Naive thymus-derived CD4-positive, alpha-beta T cell (primary cell): ENCODE measurements at places on chromosomes 2 and 18. TPM values are rescaled to one million over a fixed set of nuclear protein-coding genes. Genes with fewer than 3 reads are reported as not detected.

The NYAP2 gene
- total RNA-seq = not detected

The CCDC68 gene
- not detected for total RNA-seq

The EXOC6B gene
- total RNA-seq = 21.9 TPM

The SAG gene
- total RNA-seq = not detected

The HYCC2 gene
- total RNA-seq = 34.8 TPM

The MBD1 gene
- total RNA-seq = 97.5 TPM

The PDIA6 gene
- 165 and 173 TPM in 2 replicates for total RNA-seq

The LRRTM4 gene
- total RNA-seq = not detected

The COL5A2 gene
- 0.98 TPM for total RNA-seq

The PCARE gene
- total RNA-seq = not detected

The TMEM163 gene
- 0.21 TPM for total RNA-seq

The LRATD1 gene
- not detected for total RNA-seq

The GCG gene
- total RNA-seq = not detected

The CRYGC gene
- total RNA-seq = not detected

The ITGA6 gene
- total RNA-seq = 13.1 and 14.0 TPM in 2 replicates

The BCL2 gene
- total RNA-seq = 38.3 TPM

The NBEAL1 gene
- 12.6 TPM for total RNA-seq

GRCh38 chr2:88329815-88330603, 122.5 kb downstream of the FOXI3 start:
- DNase-seq = no peak

GRCh38 chr2:68316111-68316510, 3.6 kb downstream of the CNRIP1 start:
- DNase-seq = no peak

- DNase-seq = peak; percentile 54
Observed at GRCh38 chr2:43224571-43225092, 1.8 kb downstream of the ZFP36L2 start.

DNA sequence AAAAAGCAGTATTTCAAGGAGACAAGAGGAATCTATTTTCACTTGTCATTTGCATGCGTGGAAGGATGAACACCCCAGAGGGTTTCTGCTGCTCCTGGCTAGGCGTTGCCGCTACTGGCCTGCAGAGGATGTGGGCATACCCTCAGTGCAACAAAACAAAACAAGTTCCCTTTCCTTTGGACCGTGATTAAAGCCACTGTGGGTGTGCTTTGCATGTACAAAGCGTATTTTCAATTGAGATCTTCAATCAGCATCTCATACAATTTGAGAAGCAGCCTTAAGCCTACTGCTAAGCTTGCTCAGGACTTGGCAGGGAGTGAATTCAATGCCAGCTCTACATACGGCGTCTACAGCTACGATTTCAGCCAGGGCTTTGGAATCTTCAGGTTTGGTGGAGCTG, 298.4 kb downstream of the LPIN1 start:
- DNase-seq = peak; percentile 86

GRCh38 chr2:172100935-172101820, 1.5 kb downstream of the DLX2 start:
- peak; percentile 43 for DNase-seq

DNA sequence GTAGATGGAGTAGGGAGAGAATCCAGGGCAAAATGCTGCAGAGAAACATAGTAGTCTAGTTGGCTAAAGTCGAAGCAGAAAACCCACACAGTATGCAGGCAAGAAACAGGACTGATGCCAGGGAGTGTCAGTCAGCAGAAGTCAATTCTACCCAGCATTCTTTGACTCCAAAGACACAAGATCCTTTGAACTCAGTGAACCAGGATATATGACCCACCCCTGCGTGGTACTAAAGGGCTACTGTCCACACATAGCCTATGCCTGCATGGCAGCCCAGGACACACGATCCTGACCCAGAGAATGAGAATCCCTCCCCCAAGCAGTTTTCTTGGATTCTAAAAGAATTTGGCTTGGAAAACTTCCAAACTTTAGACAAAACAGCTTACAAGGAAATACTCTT, 42.5 kb downstream of the ALK start:
- no peak for DNase-seq

- DNase-seq = no peak
Observed at GRCh38 chr2:64157792-64158191, 13.6 kb upstream of the PELI1 start.

- DNase-seq = no peak
Observed at GRCh38 chr2:1856922-1857321, 112.6 kb upstream of the PXDN start.

GRCh38 chr2:10257500-10258147, 45.1 kb upstream of the HPCAL1 start:
- DNase-seq = no peak

DNA sequence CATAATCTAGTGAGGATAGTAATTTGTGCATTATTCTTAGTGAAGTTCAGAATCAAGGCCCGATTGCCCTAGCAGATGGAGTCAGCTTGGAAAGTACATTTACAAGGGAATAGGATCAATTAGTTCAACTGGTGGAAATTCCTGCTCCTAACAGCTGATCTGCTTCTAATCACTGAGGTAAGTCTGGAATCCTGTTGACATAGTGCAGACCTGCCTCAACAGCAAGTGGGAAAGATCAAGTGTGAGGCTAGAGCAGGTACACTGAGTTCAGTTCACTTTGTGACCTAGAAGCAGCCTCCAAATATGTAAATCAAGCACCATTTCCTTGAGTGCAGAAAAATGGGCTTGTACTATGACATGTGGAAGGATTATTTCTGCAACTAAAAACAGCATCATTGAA, 111.2 kb upstream of the NOSTRIN start:
- DNase-seq = no peak

GRCh38 chr18:55534547-55534946, 53.4 kb downstream of the TCF4 start:
- DNase-seq = peak; percentile 14

GRCh38 chr18:43276491-43276890, 799 bp downstream of the SYT4 start:
- no peak for DNase-seq

DNA sequence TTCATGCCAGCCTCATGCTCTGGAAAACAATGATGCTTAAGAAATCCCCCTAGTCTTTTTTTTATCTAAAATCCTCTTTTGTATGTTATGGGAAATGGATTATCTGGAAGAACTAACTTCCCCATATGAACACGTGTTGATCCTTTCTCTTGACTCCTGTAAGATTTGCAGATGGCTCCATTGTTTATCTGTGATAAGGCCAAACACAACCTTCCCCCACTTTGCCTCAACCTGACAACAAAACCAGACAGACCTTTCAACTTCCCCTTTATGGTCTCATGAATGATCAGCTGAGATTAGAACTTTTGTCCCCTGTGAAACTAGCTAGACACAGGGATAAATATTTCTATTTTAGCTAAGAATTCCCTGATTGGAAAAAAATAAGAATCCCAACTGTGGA, 828.0 kb upstream of the CDH2 start:
- no peak for DNase-seq

GRCh38 chr2:183063083-183063482, 15.5 kb upstream of the DUSP19 start:
- no peak for DNase-seq

- no peak for DNase-seq
Observed at GRCh38 chr2:222239945-222240675, 58.7 kb downstream of the PAX3 start.

DNA sequence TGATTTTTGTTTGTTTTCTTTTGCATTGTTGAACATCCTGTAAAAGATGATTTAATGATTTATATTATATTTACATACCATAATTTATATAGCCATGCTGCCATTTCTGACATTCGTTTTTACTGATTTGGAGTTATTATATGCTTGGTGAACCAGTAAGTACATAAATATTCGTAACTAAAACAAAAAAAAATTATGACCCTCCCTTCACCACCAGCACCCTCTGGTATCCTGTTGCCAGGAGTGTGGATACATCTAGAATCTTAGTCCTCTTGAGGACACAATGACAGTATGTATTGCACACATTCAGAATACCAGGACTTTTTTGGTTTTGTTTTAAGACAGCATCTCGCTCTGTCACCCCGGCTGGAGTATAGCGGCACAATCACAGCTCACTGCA, 43.9 kb upstream of the B3GNT7 start:
- DNase-seq = no peak

GRCh38 chr2:44759823-44760222, 181.7 kb upstream of the SIX3 start:
- no peak for DNase-seq

- DNase-seq = no peak
Observed at GRCh38 chr2:11811036-11811654, 64.7 kb downstream of the LPIN1 start.

- no peak for DNase-seq
Observed at GRCh38 chr2:57190007-57190406, 856.6 kb upstream of the VRK2 start.

- DNase-seq = no peak
Observed at GRCh38 chr2:41116106-41116797, 664.4 kb upstream of the SLC8A1 start.

DNA sequence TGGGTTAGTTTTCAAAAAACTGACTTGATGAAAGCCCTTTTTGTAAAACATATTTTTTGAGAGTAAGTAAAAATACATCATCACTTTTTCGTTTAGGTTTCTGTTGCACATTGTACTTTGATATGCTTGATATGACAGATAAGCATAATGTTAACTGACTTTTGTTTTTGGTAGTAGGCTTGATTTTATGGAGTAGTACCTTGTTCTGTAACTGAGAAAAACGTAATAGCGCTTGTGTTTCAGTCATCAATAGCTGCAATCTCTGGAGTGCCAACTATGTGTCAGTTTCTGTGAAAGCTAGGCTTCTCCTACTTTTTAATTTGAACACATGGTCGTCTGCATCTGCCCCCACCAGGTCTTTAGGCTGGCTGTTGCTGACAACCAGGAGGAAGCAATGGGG, 1.3 kb downstream of the LCLAT1 start:
- no peak for DNase-seq

DNA sequence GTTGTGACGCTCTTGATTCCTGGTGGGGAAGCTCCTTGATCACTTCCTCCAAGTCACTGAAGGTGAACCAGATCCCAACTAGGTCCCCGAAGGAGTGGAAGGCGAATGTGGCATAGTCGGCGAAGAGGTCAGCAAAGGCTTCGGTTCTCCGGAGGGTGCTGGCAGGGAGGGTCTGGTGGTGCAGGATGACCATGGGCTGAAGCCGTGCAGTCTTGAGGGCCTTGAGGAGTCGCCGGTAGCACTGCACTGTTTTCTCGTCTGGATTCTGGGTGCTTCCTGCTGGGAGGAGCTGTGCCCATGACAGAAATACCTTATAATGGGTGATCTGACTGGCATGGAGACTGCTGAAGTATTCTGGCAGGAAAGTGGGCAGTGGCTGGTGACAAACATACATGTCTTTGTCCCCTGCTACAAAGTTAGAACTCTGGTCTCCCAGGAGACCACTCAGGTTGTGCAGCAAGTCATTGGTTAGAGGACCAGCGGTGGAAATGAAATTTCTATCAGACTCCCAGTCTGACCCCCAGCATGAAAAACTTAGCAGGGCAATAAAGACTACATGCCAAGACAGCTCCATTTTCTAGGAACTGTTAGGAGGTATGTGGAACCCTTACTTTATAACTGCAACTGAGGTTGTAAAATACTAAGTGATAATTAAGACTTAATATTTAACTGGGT, at the start of gene LCT:
LCT (minus strand) TSS at position 589 of the 675 bp plus-strand sequence; CDS start at position 574, 15 bp downstream.
- DNase-seq = no peak

- no peak for DNase-seq
Observed at GRCh38 chr2:37549598-37549997, 121.8 kb downstream of the CDC42EP3 start.

GRCh38 chr18:14117606-14118005, 14.6 kb downstream of the ZNF519 start:
- DNase-seq = no peak

DNA sequence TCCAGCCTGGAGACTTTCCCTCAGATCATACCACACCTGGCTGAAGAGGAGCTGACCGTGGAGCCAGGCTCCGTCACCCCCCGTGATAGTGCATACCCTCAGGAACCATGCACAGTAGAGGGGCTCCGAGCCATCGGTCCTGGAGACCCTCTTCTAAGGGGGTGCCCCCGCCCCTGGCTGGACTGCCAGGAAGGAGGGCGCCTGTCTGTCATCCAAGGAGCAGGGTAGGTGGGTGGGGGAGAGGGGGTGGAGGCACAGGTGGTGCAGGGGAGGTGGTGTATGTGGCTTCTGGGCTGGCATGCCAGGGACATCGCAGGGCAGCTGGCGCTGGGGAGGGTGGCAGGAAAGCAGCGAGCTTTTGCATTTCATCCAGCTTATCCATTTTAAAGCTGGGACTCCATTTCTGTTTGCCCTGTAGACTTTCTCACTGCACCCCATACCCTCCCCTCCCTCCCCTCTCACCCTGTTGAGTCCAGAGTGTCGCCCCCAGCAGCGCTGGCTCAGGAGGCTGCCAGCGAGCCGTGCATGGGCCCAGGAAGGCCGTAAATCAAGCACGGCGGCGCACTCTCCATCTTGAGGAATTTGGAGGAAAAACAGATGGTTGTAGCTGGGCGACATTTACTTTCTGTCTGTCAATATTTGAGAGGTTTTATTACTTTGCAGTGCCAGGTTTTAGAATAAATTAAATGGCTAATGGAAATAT, 56.2 kb upstream of the HS6ST1 start:
- no peak for DNase-seq

DNA sequence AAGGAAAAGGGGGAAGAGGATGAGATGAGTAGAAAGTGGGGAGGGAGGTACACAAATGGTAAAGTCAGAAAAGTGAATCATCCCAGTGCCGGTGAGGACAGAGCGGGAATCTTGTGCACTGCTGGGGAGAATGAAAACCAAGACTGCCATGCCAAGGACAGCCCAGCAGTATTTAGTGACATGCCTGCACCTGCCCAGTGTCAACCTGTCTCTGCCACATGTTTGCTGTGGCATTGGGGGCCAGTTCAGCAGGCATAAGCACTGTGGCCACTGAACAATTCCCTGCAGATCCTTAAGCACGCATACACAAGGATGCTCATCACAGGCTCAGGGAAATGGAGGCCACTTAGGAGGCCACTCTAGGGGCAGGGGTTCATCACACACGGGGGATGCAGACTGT, 5.2 kb upstream of the KCNK3 start:
- no peak for DNase-seq
